ENCODE measurements at places on chromosomes 2 and 18. TPM values are rescaled to one million over a fixed set of nuclear protein-coding genes. Genes with fewer than 3 reads are reported as not detected.
A peak's percentile ranks its signal among the peaks of the same experiment; 100 is the strongest.

DNA sequence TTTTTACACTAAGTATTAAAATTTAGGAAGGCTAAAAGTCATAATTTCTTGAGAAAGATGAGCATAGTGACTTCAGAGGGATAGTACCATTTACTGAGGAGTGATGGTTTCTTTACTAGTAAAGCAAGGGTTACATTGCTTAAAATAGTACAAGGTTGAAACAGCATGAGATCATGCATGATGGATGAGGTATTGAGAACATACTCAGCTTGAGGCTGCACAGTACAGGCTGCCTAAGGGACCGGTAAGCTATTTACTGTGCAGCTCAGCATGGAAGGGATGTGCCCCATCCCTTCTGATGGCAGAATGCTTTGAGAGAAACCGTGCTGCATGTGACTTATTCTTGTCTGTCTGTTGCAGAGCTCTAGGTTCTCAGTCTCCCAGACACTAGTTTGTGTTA is 122.1 kb downstream of the EML6 start:
- DNase-seq, result no peak

RAB17 gene
- total RNA-seq, result 0.28 TPM

- DNase-seq, result peak; percentile 20
Measured at GRCh38 chr2:12416600-12416999, 300.1 kb upstream of the TRIB2 start.

REG1B gene
- total RNA-seq, result not detected

DNA sequence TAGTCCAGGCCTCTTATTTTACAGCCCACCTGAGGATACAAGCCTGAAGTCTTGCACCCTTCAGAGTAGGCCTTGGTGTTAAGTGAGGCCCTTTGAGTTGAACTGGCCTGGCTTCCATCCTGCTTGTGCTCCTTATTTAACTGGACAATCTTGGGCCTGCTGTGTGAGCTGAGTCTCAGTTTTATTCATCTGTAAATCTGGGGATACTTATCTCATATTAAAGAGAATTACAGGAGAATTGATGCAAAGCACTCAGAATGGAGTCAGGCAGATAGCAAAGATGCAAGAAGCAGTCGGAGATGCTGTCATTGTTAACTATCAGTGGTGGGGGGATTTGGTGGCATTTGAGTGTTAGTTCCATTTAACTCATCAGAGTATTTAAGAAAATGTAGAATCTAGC is 36.8 kb downstream of the MFSD6 start:
- DNase-seq, result no peak

DNA sequence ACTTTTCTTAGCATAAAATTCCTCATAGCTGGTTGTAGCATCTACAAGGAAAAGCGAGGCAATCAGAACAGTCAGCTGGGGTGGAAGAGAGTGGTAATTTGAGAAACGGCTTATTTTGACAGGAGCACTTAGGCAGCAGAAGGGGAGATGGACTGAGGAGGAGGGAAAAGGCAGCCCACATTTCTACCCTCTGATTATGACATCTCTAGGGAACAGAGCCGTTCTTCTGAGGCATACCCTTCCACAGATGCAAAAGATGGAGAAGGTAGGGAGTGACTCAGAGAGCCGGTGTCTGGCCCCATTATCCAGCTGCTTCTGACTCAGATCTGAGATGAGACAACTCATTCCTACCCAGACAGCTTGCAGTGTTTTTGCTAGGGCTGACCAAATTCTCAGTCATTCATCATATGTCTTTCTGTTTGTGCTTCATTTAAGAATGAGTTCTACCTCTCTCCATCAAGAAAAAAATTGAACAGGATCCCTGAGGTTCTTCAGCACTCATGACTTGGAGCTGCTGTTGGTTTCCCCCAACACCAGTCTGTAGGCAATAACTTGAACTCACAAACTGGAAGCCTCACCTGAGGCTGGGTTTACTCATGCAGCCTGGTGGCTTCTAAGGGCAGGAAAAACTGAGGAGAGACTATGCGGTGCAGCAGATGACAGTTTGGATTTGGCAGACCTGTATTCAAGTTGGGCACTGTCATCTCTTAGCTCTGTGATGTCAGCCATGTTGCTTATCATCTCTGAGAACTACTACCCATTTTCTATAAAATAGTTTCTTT is 15.9 kb upstream of the SEC11C start:
- peak; percentile 4 for DNase-seq

DNA sequence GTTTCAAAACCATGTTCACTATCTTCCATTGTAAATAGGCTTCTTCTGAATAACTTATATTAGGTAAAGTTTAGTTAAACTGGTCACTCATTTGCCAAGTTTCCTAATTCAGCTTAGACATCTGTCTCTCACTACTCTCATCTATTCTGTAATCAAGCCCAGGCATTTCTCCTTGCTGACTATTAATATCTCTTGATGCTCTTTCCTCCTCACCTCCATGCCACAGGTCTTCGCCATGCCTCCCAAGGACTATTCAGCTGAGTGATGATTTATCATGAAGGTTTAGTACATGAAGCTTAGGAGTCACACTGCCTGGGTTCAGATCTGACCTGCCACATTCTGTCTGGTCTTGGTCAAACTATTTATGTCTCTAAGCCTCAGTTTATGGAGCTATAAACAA is 115.5 kb downstream of the SPOPL start:
- DNase-seq, result no peak

SULT1C2 gene
- not detected for total RNA-seq

CERS6 gene
- 33.0 TPM for total RNA-seq

STARD6 gene
- total RNA-seq, result not detected

DNA sequence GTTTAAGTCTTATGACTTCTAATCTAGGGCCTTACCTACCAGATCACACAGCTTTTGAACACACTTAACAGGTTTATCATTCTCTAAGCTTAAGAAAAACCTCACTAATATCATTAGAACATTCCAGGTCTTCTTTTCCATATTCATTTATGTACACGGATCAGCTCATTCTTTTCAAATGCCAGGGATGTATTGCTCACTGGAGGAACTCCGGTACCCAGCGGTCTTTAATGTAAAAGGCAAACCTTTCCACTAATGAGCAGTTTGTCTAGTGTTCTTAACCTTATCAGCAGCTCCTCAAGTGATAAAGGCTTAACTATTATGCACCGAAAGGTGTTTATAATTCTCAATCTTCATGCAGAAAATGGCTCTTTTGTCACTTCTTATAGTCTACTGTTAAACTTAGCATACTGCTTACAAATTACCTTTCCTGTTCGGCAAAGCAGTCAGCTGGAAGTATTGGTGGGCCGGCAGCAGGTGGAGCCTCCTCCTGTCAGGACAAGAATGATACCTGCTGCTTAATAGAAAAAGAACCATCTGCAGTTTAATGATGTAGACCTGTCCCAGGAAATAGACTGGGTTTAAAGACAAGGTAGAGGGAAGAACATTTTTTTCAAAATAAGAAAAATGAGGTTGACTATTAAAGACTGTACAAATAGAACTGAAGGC is 142.7 kb downstream of the FIGN start:
- no peak for DNase-seq

SLC11A1 gene
- total RNA-seq, result not detected

DNA sequence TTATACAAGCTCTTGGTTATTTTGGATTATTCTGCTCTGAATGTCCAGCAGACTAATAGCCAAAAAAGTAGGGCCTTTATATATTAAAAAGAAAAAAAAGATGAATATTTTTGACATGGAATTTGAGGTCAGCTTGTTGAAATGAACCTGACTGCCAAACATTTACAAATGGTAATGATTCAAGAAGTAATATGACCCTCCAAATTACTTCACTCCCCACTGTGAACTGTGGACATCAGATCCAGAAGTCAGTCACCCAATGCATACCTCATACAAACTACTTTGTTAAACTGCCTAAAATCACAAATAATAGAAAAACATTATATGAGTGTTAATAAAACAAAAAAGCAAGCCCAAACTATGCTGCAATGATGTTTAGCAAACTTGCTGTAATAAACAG is 10.0 kb downstream of the EPG5 start:
- no peak for DNase-seq

- DNase-seq, result no peak
Measured at GRCh38 chr2:186757009-186757408, 63.1 kb downstream of the FAM171B start.

GRCh38 chr2:204849892-204850291 is 304.6 kb downstream of the PARD3B start:
- no peak for DNase-seq

- no peak for DNase-seq
Measured at GRCh38 chr2:59938181-59938580, 615.3 kb downstream of the BCL11A start.

GRCh38 chr2:186979439-186980116 is 130.6 kb upstream of the ZSWIM2 start:
- peak; percentile 18 for DNase-seq

DNA sequence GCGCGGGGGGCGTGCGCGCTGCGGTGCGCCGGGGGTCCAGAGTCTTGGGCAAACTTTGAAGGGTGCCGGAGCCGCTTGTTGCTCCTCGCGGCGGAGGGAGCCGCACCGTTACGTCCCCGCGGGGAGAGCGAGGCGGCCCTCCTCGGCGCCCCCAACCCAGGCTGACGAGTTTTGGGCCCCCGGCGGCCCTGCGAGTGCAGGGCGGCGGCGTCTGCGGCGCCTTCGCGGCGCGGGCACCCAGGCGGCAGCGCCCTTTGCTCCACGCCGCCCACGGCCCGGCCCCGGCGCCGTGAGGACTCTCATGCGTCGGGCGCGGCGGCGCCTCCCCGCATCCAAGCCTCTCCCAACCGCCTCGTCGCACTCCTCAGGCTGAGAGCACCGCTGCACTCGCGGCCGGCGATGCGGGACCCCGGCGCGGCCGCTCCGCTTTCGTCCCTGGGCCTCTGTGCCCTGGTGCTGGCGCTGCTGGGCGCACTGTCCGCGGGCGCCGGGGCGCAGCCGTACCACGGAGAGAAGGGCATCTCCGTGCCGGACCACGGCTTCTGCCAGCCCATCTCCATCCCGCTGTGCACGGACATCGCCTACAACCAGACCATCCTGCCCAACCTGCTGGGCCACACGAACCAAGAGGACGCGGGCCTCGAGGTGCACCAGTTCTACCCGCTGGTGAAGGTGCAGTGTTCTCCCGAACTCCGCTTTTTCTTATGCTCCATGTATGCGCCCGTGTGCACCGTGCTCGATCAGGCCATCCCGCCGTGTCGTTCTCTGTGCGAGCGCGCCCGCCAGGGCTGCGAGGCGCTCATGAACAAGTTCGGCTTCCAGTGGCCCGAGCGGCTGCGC is 814 bp downstream of the FZD7 start:
- DNase-seq, result no peak

DNA sequence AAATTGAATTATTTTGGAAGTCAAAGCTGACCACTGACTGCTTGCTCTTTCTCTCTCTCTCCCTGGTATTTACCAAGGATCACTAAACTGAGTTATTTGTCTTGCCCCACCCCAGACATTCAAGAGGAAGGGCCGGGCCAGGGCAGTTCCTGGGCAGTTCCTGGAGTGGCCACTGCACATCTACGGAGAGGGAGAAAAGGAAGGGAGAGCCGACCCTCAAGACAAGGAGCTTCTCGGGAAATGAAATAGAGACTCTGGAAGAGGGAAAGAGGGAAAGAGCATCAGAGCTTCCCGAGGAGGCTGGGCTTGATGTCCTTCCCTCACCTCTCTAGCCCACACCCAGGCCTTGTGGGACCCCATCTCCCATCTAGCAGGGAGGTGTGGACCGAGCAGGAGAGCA is 83.1 kb downstream of the SEPTIN10 start:
- peak; percentile 26 for DNase-seq

DPP10 gene
- not detected for total RNA-seq

GRCh38 chr2:216474925-216475670 is 23.5 kb upstream of the RPL37A start:
- DNase-seq, result no peak

DNA sequence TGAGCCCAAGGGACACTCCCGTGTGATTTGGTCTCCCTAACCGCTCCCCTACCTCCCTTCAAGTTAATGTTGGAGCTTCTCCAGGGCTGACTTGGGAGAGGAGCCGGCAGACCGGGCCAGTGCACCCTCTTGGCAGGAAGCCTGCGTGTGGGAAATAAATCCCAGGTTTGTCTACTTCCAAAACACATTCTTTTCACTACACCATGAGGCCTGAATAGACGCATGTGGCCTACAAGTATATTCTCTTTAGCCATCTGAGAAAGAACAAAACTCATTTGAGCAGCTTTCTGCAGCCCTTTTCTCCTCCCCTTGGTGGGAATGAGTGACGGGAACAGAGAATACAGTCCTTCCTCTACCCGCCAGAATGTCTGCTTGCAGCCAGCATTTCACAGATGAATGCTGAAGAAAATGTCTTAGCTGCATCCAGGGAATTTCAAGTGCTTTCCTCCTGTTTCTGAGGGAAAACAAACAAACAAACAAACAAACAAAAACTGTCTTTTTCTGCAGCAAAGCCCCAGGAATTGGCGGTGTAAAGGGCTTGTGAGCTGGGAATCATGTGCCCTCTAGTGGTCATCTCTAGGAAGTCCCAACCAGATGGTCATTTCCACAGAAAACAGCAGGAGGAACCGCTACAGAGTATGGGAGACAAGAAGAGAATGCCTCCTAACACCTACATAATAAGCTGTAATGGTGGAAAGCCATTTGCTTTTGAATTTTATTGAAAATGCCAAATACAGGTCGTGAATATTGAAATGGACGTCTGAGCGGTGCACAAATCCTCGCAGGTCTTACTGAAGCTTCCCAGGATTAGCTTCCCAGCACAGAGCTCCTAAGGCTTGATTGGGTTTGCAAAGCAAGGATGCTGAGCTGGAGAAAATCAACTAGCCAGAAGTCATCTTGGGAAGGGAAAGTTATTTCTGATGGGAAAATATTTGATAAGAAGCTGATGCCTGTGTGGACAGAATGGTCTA is 41.2 kb upstream of the DAPL1 start:
- DNase-seq, result peak; percentile 51

- no peak for DNase-seq
Measured at GRCh38 chr2:20198796-20199632, 25.9 kb downstream of the SDC1 start.

- no peak for DNase-seq
Measured at GRCh38 chr2:31467426-31467825, 52.9 kb upstream of the XDH start.

TRABD2A gene
- total RNA-seq, result 11.8 TPM

EGR4 gene
- not detected for total RNA-seq

ELOA2 gene
- total RNA-seq, result not detected

POTEC gene
- total RNA-seq, result not detected

- DNase-seq, result peak; percentile 67
Measured at GRCh38 chr2:85997017-85997970, 108.4 kb downstream of the POLR1A start.

GAREM2 gene
- not detected for total RNA-seq

MERTK gene
- not detected for total RNA-seq

GRCh38 chr2:238847419-238847801 is 475 bp upstream of the TWIST2 start:
- DNase-seq, result no peak

ZSWIM2 gene
- not detected for total RNA-seq

LAMA1 gene
- total RNA-seq, result 6.4 TPM

All from SJSA1 (cell line).